ENCODE measurements at places on chromosomes 1 and 21. TPM values are rescaled to one million over a fixed set of nuclear protein-coding genes. Genes with fewer than 3 reads are reported as not detected.

Gene SPATA45
- total RNA-seq: not detected

Gene EFNA4
- 12.4 TPM for total RNA-seq

Gene CYYR1
- total RNA-seq: 4.7 TPM

Gene WARS2
- 9.8 TPM for total RNA-seq

Gene TNNT2
- 1.4 TPM for total RNA-seq

Gene GOLT1A
- not detected for total RNA-seq

Gene ANXA9
- not detected for total RNA-seq

Gene CELA3A
- total RNA-seq: not detected

Gene SPRR2G
- total RNA-seq: not detected

Gene ACOT11
- total RNA-seq: 0.35 TPM

Gene TMEM50A
- 147 TPM for total RNA-seq

Gene KANK4
- not detected for total RNA-seq

Gene PBX1
- 27.9 TPM for total RNA-seq

Gene G0S2
- total RNA-seq: not detected

Gene TAS1R3
- 0.97 TPM for total RNA-seq

Gene POU3F1
- total RNA-seq: 1.8 TPM

Gene SLC6A9
- total RNA-seq: 49.4 TPM

Gene ZBTB7B
- total RNA-seq: 34.4 TPM

Gene CREB3L4
- total RNA-seq: 9.3 TPM

Gene AMY1C
- total RNA-seq: not detected

Gene ANKRD65
- 0.24 TPM for total RNA-seq

Gene ATP5PF
- total RNA-seq: 117 TPM

Gene GPR61
- total RNA-seq: not detected

Gene HTR6
- total RNA-seq: 0.16 TPM

Gene IGSF9
- total RNA-seq: not detected

Gene DEPDC1
- 6.5 TPM for total RNA-seq

Gene CD244
- total RNA-seq: not detected

Gene LCE1D
- total RNA-seq: not detected

Gene OLIG1
- not detected for total RNA-seq

Gene ESPN
- not detected for total RNA-seq

Gene NIBAN1
- total RNA-seq: 12.5 TPM

Gene OR2L13
- total RNA-seq: not detected

Gene TNFRSF25
- 26.4 TPM for total RNA-seq

Gene WDR64
- not detected for total RNA-seq

Gene MPZ
- total RNA-seq: 0.44 TPM

Gene CELA2B
- not detected for total RNA-seq

Gene HPDL
- 0.35 TPM for total RNA-seq

Gene TMPRSS15
- total RNA-seq: 1.3 TPM

Gene GBP7
- total RNA-seq: not detected

Gene CNIH3
- total RNA-seq: 4.2 TPM
